ENCODE measurements at places on chromosomes 5 and 9.

GRCh38 chr5:87774804-87775203 lies 362.1 kb upstream of the CCNH start:
- no peak for DNase-seq

- no peak for DNase-seq
These were observed 92.6 kb downstream of the LIFR start for GRCh38 chr5:38463634-38464521.

DNA sequence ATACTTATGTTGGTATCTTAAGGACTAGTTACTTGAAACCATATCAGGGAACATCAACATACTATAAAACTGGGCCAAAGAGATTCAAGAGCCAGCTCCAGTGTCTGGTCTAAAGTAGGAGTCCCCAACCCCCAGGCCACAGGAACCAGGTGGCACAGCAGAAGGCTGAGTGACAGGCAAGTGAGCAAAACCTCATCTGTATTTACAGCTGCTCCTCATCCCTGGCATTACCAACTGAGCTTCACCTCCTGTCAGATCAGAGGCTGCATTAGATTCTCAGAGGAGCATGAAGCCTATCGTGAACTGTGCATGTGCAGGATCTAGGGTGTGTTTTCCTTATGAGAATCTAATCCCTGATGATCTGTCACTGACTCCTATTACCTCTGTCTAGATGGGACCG lies 581.6 kb upstream of the CDH9 start:
- no peak for DNase-seq

DNA sequence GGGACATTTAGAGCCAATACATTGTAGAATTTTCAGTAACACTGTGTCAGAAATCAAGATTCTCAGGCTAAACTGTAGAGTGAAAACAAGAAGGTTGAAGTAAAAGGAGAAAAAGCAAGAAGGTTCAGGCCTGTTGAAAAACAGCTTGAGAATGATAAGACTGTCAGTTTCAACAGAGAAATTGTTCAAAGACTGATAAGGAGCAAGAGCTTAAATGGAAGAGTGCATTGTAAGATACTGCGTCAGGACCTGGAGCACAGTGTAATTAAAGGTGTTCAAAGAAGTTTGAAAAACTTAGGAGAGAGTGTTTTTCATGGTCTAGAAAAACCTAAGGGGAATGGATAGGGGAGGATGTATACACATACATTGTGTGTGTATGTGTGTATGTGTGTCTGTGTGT lies 408.3 kb downstream of the KDM4C start:
- DNase-seq: no peak

DNA sequence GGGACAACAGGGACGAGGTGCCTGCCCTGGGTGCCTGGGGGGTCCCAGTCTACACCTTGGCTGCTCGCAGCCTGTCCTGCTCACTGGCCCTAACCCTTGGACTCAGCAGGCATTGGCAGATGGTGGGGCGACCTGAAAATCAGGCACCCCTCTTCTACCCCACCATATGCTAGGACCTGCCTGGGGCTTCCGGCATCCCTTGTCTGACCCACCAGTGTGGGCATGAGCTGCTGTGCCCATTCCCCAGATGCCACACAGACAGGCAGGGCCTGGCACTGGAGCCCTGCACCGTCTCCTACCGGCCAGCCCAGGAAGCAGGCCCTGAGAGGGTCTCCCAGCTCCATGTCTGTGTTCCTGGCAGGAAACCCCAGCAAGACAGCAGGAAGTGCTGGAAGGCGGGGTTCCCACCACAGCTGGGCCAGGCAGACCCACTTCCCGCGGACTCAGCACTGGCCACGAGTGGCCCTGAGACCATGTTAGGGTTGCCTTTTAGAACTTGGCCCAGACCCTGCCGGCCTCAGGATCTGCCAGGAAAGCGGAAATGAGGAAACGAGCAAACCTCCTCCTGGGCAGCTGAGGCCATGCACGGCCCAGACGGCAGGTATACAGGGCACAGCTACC lies 3.1 kb downstream of the NINJ1 start:
- no peak for DNase-seq

Measured in AML-193 (cell line).